ENCODE measurements at places on chromosomes 1 and 21.

DNA sequence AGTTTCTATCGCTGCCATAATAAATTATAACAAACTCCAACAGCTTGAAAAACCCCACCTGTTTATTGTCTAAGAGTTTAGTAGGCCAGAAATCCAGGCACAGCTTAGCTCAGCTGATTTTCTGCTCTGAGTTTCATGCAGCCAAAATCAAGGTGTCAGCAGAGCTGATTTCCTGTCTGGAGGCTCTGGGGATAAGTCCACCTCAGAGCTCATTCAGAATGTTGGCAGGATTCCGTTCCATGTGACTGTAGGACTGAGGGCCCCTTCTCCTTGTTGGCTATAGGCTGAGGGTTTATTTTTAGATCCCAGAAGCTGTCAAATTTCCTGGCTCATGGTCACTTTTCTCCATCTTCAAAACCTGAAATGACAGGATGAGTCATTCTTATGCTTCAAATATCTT is 91.6 kb upstream of the CHODL start:
- no peak for DNase-seq

DNA sequence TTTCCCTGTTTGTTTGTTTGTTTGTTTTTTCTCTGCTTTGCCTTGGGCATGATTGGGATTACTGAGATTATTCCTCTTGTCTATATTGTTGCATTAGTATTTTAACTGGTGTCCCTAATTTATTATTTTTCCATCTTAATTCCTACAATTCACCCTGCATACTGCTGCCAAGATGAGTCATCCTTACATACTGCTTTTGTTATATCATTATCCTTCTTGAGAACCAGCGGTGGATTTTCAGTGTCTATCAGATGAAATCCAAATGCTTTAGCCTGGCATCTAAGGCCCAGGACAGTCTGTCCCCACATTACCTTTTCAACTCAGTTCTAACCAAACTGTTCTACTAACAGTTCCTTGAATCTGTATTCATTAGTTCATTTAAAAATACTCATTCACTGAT is 101.7 kb downstream of the OLFML2B start:
- DNase-seq: no peak

- no peak for DNase-seq
Measured at GRCh38 chr1:232409584-232409983, 220.3 kb downstream of the SIPA1L2 start.

GRCh38 chr1:39426346-39426745 is 65.1 kb upstream of the BMP8A start:
- no peak for DNase-seq

DNA sequence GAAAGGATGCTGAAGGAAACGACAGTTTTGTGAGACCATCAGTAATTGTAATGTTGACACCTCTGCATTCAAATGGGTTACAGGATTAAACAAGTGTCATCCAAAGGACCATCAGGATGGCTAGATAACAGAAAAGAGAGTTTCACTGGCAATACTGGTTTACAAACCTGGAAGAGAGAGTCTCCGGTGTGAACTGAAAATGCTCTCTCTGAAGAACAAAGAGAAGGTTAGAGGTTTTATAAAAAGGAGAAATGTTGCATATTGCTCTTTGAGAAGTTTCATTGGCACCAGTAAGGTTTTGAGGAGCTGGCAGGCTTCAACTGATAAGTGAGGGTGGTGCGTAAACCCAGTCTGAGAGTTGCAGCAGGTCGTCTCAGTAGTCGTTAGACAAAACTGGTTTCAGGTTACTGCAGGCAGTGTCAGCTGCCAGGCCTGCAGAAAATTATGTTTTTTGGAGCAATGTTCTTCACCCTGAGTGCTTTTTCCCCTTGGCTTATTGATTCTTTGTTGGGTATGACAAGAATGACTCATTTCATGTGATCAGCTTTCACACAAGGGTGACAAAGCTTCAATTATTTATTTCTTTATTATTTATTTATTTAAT is 42.2 kb downstream of the KCNK1 start:
- no peak for DNase-seq

DNA sequence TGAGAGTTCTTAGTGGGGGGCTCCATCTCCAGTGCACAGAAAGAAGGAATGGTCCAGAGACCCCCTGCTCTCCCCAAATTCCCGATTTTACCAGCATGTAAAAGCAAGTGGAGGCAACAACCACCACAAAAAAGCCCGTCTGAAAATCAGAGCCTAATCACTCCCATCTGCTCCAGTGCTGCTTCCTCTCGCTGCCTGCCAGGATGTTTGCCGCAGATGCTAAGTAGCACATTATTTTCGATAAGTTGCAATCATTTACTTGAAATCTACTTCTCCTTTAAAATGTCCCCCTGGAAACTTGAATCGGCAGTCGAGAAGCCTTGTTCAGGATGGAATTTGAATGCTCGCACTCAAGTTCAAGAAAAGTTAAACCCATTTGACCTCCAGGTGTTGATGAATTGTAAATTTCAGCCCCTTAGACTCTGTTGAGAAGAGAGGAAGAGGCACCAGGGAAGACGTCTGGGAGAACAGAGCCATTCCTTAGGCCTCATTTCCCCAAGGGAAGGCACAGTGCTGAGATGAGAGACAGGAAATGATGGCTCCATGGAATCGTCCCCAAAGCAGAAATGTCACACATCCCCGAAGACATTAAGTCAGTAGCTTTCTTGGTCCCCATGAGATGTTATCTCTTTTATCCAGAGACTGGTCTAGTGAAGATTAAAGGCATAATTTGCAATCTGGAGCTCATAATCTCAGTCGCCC is 221.3 kb downstream of the PBX1 start:
- DNase-seq: no peak

- DNase-seq: peak; percentile 81
Measured at GRCh38 chr1:30743584-30744059, 14.0 kb downstream of the LAPTM5 start.

DNA sequence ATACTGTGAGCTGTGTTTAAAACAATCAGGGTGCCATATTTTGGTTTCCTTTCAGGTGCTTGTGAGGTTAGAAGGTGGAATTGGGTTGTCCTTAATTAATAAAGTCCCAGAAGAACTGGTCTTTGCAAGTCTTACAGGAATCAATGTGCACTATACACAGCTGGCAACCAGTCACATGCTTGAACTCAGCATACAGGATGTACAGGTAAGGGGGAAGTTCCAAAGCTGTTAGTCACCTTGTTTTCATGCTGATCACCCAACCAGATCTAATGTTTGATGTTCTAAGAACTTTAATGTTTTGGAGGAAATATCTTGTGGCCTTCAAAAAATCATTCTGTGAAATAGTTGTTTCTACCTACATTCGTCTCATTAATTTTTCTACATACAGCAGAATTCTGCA is 156.3 kb downstream of the VPS13D start:
- DNase-seq: peak; percentile 25

DNA sequence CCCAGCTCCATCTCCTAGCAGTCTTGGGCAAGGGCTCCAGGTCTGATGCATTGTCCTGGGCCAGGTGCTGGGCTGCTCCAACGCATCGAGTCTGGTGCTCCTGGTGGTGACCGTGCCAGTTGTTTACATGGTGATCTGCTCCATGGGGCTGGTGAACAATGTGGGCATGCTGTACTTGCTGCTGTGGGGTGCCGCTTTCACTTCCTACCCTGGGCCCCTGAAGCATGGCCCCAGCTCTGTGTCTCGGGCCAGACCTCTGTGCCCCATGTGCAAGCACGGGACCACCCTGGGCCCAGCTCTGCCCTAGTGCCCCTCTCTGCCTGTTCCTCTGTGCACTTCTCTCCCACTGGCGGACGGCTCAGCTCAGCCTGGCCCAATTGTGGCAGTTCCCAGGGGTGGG is 119.4 kb downstream of the MAST2 start:
- no peak for DNase-seq

DNA sequence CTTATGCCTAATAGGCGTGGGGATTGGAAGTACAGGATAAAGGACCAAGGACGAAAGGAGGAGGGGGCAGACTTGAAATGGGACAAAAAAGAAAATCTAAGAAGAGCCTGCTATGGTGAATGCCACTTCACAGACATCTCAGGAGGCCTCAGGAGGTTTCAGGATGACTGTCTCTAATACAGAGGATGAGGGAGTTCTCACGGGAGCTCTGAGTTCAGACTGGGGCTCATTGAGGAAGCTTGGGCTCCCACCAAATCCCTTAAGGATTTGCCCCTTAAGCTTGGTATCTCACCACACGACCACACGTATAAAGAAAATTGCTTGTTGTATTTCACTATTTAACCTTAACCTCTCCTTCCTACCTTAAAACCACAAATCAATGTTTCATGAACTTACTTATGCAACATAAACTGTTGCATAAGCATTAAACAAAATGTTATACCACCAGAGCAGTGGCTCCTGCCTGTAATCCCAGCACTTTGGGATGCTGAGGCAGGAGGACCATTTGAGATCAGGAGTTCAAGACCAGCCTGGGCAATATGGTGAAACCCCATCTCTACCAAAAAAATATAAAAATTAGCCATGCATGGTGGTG is 12.4 kb downstream of the SLC30A1 start:
- DNase-seq: peak; percentile 25

- DNase-seq: peak; percentile 59
Measured at GRCh38 chr1:107821340-107821739, 143.6 kb downstream of the VAV3 start.

- no peak for DNase-seq
Measured at GRCh38 chr1:221334062-221334461, 407.8 kb downstream of the DUSP10 start.

GRCh38 chr1:25566730-25567341 is 23.4 kb downstream of the LDLRAP1 start:
- peak; percentile 68 for DNase-seq

DNA sequence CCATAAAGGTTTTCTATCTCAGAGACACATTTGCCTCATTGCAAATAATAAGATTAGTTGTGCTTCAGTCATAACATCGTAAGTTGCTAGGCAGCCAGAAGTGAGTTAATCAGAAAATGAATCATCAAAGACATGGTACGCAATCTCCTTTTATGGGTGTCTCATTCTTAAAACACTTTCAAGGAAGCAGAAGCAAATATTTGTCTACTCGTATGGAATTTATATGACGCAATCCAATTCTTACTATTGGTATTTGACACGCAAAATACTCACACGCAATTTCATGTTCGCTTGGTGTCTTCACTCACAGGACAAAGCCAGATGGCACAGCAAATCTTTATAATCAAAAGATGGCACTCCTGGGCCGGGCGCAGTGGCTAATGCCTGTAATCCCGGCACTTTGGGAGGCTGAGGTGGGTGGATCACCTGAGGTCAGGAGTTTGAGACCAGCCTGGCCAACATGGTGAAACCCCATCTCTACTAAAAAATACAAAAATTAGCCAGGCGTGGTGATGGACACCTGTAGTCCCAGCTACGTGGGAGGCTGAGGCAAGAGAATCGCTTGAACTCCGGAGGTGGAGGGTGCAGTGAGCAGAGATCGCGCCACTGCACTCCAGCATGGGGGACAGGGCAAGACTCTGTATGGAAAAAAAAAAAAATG is 56.4 kb downstream of the HLCS start:
- peak; percentile 39 for DNase-seq

DNA sequence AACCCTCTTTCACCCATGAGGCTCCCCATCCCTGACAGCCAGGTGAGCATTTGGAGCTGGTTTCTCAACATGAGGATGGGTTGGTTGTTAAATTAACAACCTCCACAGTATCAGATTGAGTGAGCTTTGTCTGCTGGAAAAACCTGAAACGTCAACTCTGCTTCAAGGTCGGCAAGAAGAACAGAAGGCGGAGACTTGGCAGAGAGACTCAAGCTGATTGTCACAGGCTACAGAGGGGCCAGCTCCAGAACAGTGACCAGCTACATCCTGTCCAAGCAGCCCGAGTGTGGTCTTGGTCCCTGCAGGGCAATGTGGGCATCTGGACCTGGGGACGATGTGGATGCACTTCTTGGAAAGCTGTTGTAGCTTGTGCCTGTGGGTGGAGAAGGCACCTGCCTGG is 36.6 kb upstream of the TMEM51 start:
- no peak for DNase-seq

GRCh38 chr1:47399138-47399845 is 16.8 kb upstream of the FOXE3 start:
- DNase-seq: no peak

GRCh38 chr1:57272150-57272549 is 151.7 kb downstream of the DAB1 start:
- DNase-seq: no peak

GRCh38 chr1:153698923-153699714 is 20.6 kb downstream of the NPR1 start:
- DNase-seq: no peak

- DNase-seq: no peak
Measured at GRCh38 chr1:192592981-192593708, 17.6 kb downstream of the RGS1 start.

- no peak for DNase-seq
Measured at GRCh38 chr1:87600055-87600850, 271.6 kb downstream of the LMO4 start.

GRCh38 chr1:197633447-197634078 is 141.7 kb downstream of the DENND1B start:
- no peak for DNase-seq

DNA sequence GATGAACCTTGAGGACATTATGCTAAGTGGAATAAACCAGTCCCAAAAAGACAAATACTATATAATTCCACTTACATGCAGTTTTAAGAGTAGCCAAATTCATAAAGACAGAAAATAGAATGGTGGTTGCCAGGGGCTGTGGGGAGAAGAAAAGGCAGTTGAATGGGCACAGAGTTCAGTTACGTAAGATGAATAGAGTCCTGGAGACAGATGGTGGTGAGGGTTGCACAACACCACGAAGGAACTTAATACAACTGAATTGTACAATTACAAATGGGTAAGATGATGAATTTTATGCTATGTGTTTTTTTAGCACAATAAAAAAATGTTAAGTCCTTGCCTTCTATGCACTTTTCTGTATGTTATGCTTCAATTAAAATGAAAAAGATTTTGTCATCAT is 66.6 kb downstream of the CD34 start:
- DNase-seq: no peak

DNA sequence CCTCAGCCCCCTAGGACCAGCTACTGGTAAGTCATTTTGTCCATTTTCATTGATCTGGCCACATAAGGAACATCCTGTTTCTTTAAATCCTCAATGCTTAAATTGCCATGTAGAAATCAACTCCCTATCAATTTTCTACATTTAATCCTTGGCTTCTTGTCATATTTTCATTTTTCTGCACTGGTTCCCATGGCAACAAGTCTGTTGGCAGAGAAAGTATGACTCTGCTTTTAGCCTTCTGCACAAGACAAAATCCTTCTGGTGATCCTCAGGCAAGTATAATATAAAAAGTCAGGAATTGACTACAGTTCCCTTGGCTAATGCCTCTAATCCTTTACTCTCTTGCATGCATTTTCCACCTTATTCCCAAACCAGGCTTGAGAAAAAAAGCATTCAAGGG is 65.0 kb downstream of the LRRC40 start:
- no peak for DNase-seq

GRCh38 chr1:1833456-1833855 is 55.2 kb upstream of the NADK start:
- DNase-seq: no peak
